ENCODE measurements at places on chromosomes 2 and 18. TPM values are rescaled to one million over a fixed set of nuclear protein-coding genes. Genes with fewer than 3 reads are reported as not detected.

Gene DCAF17
- 6.5 TPM for total RNA-seq

Gene LAMA1
- total RNA-seq: 0.05 TPM

Gene EFR3B
- total RNA-seq: 3.8 TPM

Gene CRYBA2
- not detected for total RNA-seq

GRCh38 chr2:68741805-68742306, 7.2 kb downstream of the ARHGAP25 start:
- no peak for DNase-seq

GRCh38 chr2:74863802-74864248, 29.9 kb downstream of the HK2 start:
- DNase-seq: no peak

DNA sequence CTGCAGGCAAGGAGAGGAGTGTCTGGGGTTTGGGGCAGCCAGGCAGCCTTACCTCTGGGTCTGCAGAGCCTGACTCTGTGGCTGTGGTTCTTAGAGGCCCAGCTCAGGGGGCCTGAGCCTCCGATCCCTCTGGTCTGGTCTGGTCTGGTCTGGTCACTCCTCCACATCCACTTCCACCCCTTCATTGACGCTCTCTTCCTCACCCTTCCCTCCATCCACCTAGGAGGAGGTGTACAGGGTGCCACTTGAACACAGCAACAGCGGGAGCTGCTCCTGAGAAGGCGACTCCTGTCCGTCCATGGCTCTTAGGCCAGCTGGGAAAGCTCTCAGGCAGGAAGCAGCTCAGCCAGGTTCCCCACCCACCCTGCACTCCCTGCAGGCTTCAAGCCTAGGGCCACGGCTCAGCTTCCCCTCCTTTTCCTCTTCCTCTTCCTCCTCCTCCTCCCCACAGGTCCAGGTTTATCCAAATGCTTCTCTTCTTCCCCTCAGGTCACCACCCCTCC, 16.9 kb downstream of the GPR55 start:
- DNase-seq: no peak

GRCh38 chr18:22865354-22866116, 67.6 kb upstream of the RBBP8 start:
- no peak for DNase-seq

- DNase-seq: no peak
These were observed 38.6 kb upstream of the PLB1 start for GRCh38 chr2:28457237-28457636.

DNA sequence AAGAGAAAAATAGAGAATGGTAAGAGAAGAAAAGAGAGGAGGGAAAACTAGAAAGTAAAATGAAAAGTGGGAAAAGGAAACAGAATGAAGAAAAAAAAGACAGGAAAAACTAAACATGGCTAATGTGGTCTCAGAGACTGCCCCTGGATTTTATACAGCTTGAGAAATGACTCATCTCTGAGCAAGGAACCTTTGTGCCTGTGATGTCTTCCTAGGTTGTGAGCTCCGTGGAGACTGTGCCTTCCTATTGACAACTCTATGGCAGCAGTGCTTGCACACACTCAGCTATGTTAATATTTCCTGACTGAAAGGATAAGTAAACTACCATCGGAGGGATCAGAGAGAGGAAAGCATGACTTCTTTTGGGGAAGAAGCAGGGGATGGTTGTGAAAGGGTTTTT, 203.8 kb downstream of the RDH14 start:
- no peak for DNase-seq

DNA sequence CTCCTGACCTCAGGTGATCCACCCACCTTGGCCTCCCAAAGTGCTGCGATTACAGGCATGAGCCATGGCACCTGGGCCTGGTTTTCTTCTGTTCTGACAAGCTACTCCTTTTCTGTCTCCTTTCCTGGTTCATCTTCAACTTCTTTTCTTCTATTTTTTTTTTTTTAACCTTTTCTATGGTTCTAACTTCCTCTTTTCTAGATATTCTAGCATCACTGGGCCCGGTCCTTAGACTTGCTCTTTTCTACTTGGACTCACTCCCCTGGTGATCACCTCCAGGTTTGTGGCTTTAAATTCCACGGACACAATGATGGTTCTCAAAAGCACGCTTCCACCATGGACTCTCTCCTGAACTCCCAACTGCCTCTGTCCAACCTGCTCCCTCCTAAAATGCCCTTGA, 2.0 kb downstream of the EIF2AK2 start:
- no peak for DNase-seq

DNA sequence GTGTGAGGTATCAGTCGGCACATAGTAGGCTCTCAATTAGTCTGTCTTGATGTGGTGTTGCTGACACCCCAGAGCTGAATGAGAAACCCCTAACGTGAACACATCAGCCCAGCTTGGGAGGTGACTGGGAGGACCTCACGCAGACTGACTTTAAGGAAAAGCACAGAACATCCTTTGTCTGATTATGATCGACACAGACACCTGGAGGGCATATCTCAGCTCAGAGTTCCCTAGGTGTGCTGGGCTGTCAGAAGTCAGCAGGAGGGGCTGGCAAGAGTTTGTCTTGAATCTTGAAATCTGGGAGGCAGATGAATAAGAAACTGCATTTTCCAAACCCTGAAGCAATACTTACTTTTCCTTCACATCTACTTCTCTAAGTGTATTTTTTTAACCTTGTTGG, 16.8 kb upstream of the MYCN start:
- no peak for DNase-seq

- no peak for DNase-seq
These were observed 211.4 kb upstream of the HS6ST1 start for GRCh38 chr2:128530025-128530573.

DNA sequence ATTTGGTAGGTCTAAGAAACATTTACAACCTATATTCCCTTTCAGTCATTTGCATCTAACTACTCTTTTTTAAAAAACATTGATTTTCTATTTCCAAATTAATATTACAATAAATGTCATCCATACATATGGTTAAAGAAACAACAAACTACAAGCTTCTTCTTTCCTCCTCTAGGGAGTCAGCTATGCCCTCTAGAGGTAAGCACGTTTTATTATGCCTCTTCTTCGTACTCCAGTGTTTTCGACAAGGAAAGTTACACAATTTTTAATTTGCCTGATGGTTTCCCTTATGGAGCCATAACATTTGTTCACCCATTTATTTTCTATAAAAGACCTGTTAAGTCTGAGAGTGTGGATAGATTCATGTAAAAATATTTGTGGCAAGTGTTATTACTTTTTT, 183.4 kb upstream of the CDH7 start:
- DNase-seq: no peak

- DNase-seq: no peak
These were observed 173.5 kb downstream of the FMNL2 start for GRCh38 chr2:152508446-152508845.

- DNase-seq: no peak
These were observed 805.7 kb upstream of the FSHR start for GRCh38 chr2:49959961-49960553.

DNA sequence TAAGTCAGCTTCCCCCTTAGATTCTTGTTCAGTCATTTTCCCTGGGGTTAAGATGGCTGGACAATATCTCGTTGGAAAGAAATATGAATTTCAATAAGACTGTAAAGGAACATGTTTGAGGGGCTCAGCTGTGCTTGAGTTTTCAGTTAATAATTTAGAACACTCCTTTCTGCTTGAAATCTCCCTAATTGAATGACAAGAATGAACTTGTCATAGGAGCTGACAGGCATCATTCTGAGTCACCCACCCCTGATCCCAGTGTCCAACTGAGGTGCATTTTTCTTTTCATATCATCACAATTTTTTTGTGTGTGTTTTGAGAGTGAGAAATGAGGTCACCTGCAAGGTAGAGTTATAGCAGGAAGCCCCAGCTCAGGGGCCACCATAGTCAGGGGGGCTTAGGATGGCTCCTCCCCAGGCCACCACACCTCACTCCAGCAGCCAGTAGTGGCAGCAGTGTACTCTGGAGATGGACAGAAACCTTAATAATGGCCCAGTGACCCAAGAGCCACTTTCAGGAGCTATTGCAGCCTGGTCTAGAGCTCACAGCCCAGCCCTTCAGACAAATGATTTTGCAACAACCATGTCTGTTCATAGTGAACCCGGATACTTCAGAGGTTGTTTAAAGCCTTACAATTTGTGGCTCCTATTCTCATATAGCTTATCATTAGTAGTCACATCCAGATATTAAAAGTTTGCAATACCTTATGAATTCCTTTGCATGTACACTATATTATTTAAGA, 174.5 kb downstream of the MAIP1 start:
- DNase-seq: no peak

GRCh38 chr18:13218368-13218991, at the start of gene LDLRAD4:
TSS of gene LDLRAD4 (plus strand) at chr18:13218760.
- DNase-seq: peak; percentile 72
